ENCODE measurements at places on chromosomes 3 and 15. TPM values are rescaled to one million over a fixed set of nuclear protein-coding genes. Genes with fewer than 3 reads are reported as not detected.
A peak's percentile ranks its signal among the peaks of the same experiment; 100 is the strongest.

GRCh38 chr3:56321383-56321782 is 146.9 kb downstream of the ERC2 start:
- DNase-seq: no peak

Gene MASP1
- total RNA-seq: not detected

Gene CCDC54
- total RNA-seq: not detected

DNA sequence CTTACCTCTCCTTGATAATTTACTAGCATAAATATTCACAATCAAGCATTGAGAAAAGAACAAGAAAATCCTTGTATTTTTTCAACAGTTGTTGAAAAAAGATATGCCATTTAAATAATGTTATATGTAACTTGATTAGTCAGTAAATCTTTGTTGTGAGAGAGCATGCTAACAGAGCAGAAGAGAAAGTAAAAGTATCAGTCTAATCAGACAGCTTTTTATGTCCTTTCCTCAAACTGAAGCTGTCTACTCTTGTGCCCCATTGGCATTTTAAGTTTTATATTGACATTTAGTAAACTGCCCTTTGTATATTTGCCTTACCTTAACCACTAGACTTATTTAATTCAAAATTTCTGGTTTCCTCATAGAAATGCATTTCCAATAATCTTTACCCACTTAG is 668.7 kb downstream of the OTOL1 start:
- no peak for DNase-seq

- DNase-seq: no peak
These were observed 34.6 kb downstream of the SH3BP5 start for GRCh38 chr3:15297608-15298350.

Gene HIGD2B
- not detected for total RNA-seq

Gene GABRR3
- total RNA-seq: not detected

GRCh38 chr15:22253676-22254408 is 173.5 kb downstream of the OR4M2 start:
- peak; percentile 30 for DNase-seq

Gene RAB5A
- total RNA-seq: 60.0 TPM

Gene CATSPER2
- 3.0 TPM for total RNA-seq

Gene DET1
- total RNA-seq: 3.3 TPM

DNA sequence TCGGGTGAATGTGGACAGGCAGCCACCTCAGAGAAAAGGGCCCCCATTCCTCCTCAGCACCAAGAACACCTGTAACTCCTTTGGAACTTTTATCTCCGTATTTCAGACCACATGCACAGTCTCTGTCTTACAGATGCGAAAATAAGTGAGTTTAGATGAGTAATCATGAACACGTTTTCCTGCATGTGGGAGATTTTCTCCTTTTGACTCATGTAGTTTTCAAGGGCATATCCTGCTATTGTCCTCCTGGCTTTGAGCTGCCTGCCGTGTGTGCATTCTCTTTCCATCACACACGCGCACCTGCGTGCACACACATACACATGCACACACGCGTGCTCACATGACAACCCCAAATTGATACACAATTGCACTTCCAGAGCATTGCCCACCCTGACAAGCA is 239.2 kb downstream of the GABRG3 start:
- no peak for DNase-seq

GRCh38 chr3:167936019-167936418 is 159.7 kb downstream of the GOLIM4 start:
- no peak for DNase-seq

DNA sequence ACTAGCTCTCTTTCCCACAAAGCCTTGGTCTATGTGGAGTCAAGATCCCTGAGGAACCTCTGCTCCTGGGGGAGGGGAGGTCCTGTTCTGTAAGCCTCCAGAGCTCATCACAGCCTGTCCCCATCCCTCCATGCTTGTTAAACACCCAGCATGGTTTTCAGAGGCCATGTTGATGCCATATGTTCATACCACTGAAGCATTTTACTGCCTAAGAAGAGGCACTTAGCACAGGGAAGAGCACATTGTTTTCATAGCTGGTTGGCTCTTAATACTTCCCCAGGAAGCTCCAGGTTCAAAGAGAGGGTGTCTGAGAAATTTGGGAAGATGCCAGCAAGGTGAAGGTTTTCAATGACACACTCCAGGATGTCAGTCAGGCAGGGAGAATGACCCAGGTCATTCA is 25.6 kb downstream of the CPNE4 start:
- DNase-seq: no peak

Gene CKMT1A
- total RNA-seq: not detected

DNA sequence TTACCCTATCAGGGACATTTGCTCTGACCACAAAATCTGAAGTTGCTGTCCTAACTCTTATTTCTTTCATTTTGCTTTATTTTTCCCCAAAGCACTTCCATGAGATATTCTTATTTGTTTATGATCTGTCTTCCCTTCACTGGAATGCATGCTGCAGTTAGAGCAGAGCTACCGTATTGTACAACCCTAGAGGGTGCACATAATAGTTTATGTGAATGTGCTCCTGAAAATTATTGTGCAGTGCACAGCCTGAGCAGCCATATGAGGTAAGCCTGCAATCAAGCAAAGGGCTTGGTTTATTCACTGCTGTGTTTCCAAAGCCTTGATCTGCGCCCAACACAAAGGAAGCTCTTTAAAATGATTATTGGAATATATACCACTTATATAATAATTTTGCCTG is 120.3 kb upstream of the CADPS start:
- no peak for DNase-seq

Gene CHL1
- not detected for total RNA-seq

- DNase-seq: no peak
These were observed 38.2 kb downstream of the ABHD5 start for GRCh38 chr3:43728947-43729346.

- no peak for DNase-seq
These were observed 887.4 kb upstream of the EPHA6 start for GRCh38 chr3:95926904-95927501.

DNA sequence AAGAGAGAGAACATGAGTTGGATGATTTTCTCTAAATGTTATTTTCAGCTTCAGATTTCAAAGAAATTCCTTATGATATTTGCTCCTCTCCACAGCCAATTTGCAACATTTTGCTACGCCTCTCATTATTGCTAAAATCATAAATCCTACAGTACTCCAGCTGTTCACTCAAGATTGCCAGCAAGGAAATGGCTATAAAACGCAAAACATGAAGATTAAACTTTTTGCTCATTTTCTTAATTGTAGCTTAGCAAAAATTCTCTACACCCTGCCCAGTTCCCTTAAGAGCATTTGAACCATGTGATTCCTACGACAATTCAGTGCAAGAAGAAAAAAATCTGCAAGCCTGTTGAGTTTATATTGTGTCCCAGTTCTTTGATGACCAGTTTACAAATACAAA is 6.8 kb downstream of the CHRNA3 start:
- DNase-seq: no peak

Gene GLDN
- total RNA-seq: not detected

Gene ASB14
- not detected for total RNA-seq

- DNase-seq: no peak
These were observed 130.1 kb downstream of the UACA start for GRCh38 chr15:70633103-70633831.

DNA sequence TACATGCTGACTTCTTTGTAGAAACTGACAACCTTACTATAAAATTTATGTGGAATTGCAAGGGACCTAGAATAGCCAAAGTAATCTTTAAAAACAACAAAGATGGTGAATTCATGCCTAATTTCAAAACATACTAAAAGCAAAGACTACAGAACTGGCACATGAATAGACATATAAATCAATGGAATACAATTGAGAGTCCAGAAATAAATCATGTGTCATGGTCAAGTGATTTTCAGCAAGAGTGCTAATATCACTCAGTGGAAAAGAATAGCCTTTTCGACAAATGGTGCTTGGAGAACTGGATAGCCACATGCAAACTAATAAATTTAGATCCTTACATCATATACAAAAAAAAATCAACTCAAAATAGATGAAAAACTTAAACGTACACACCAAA is 8.7 kb downstream of the IMPG2 start:
- DNase-seq: no peak

Gene LRRC31
- not detected for total RNA-seq

Gene DNAH12
- 0.03 TPM for total RNA-seq
